NCI-H526 treated with DMSO at 0.1 percent for 48 hours (cell line): ENCODE measurements at places on chromosomes 16 and 17.

DNA sequence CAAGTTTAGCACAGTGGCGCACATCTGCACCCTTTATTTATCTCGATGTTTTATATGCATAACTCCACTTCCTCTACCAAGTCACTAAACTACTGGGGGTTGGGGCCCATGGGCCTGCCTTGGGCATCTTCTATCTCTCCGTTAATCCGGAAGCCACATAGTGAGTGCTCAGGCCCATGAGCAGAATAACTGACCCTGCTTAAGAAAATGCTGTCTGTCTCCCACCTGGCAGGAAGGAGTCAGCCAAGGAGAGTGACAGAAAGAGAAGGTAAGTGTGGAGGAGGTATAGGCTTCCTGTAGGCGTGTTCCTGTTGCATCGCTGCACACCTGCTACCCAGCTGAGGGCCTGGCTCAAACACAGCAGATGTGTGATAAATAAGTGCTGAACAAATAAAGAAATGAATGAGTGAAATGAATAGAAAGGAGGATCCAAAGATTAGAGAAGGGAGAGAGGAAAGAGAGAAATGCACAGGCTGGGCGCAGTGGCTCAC is 320.1 kb downstream of the SLC39A11 start:
- no peak for DNase-seq

DNA sequence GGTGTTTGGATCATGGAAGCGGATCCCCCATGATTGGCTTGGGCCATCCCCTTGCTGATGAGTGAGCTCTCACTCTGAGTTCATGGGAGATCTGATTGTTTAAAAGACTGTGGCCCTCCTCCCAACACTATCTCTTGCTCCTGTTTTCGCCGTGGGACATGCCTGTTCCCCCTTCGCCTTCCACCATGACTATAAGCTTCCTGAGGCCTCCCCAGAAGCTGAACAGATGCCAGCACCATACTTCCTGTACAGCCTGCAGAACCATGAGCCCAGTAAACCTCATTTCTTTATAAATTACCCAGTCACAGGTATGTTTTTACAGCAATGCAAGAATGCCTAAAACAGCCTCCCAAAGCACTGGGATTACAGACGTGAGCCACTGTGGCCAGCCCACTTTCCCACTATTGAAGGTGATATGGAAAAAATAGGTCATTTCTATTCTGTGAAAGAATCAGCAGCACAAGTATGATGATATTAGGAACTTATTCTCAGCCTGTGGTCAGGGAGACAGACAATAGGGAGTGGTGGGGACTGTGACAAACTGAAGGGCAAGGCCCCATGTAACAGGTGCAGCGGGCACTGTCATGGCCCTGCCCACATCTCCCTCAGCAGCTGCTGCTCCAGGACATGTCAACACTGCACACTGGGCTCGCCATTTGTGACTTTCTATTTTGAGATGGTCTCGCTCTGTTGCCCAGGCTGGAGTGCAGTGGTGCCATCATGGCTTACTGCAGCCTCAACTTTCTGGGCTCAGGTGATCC is 33.7 kb upstream of the LITAF start:
- DNase-seq: no peak

GRCh38 chr16:77394699-77395098 is 40.1 kb downstream of the ADAMTS18 start:
- DNase-seq: no peak

DNA sequence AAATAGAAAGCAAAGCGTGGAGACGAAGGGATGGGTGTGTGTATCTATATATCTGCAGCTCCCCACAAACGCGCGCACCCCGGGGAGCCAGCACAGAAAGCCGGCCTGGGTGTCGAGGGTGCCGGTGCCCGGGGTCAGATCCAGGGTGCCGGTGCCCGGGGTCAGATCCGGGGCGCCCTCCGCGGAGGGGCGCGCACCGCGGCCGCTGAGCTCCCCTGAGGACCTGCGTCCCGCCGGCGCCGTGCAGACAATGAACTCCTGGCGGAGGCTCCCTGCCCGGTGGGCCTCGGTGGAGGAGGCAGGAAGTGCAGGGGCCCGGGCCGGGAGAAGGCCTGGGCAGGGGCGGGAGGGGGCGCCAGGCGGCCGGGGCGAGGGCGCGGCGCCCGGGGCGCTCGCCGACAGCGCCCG is 1.1 kb downstream of the ZNF423 start:
- no peak for DNase-seq

- no peak for DNase-seq
Measured at GRCh38 chr16:27204312-27204915, 1.1 kb downstream of the KDM8 start.

GRCh38 chr16:80375973-80376372 is 164.8 kb upstream of the DYNLRB2 start:
- no peak for DNase-seq

DNA sequence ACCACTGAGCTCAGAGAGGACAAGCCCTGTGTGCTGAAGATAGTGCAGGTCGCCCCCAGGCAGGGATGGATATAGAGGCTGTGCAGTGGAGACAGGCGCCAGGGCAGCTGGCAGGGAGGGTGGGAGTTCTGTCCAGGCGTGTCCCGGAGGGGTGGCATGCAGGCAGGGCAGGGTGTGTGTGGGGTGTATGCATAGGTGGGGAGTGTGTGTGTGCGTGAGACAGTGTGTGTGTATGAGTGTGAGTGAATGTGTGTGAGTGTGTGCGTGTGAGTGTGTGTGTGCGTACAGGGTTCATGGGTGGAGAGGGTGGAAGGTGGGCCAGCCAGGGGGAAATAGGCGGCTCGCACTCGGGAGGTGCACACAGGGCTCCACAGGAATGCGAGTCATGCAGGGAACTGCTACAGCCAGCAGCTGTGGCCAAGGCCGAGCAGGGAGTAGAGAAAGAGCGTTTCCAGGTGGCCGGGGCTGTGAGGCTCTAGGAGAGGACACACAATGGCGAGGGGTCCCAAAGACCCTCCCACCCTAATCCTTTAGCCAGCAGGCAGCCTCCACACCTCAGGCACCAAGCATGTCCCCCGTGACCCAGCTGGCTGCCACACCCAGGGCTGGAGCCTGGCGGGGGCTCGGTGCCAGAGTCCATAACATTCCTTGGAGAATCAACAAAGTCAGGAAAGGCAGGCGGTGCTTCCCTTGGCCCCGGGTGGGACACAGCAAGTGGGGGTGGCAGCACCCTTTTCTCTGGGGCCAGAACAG is 4.6 kb downstream of the PLCD3 start:
- no peak for DNase-seq

GRCh38 chr17:64323774-64324173 is 60.7 kb upstream of the TEX2 start:
- DNase-seq: no peak

- DNase-seq: no peak
Measured at GRCh38 chr16:3769013-3769412, 51.7 kb upstream of the TRAP1 start.

GRCh38 chr16:48542020-48542473 is 67.9 kb downstream of the N4BP1 start:
- no peak for DNase-seq

DNA sequence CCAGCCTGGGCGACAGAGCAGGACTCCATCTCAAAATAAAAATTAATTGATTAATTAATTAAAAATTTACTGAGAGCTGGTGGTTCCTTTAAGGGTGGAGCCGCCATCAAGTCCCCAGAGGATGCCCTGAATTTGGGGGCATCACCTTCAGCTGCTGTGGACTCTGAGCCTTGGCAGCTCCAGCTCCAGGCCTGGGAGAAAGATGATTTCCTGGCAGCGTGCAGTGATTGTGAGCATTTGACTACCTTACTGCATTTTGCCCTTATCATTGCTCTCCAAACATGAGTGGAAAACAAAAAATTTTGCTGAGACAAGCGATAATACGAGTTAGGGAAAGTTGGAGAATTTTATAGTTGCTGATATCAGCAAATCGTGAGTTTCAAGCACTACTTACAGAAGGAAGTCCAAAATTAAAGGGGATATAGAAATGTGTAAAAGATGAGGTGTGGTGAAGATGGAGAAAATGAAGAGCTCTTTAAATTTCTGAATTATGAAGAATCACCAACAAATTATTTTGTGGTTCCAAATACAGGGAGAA is 2.6 kb upstream of the ITGAD start:
- no peak for DNase-seq

DNA sequence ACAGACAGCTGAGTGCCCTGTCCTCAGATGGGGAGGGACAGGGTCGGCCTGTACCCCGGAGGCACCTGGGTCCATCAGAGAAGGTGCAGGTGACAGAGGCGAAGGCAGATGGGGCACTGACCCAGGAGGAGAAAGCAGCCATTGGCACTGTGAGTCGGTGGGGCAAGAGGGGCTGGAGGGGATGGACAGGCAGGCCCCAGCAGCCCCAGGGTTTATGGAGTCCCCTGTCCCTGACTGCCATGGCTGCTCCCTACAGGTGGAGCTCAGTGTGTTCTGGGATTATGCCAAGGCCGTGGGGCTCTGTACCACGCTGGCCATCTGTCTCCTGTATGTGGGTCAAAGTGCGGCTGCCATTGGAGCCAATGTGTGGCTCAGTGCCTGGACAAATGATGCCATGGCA is 32.1 kb downstream of the ANKRD40 start:
- DNase-seq: no peak

GRCh38 chr17:71423871-71424546 is 696.8 kb upstream of the SOX9 start:
- no peak for DNase-seq

DNA sequence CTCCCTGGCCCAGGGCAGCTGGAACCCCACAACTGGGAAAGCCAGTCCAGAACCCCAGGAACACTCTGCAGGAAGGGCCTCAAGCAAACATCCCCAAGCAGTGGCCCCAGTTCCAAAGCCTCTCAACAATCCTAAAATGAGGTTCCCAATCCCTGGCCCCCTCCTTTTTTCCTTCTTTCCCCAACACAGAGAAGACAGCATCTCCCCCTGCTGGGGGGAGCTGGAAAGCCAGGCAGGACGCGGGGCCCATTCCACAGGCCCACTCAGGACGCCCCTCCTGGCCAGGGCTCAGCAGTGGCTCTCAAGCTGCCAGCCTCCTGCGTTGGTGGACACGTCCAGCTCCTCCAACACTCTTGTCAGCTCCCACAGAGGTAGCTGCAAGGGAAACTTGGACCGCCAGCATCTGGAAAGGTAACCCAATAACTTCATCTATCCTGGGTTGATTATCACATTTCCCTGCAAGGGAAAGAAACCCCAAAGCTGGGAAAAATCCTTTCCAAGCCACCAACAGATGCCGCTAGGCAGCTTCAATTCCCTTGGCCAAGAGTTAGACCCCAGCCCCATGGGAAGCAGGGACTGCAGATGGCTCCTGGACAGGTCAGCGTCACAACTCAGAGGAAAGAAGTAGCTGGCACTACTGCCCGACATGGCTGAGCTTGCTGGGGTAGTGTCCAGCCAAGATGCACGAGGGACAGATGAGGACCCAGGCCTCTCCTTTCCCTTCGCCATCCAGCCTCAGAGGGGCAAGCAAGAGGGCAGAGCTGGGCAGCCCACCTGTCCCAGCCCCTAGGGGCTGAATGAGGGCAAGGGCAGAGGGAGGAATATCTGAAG is 7.6 kb downstream of the HDAC5 start:
- DNase-seq: no peak

- DNase-seq: no peak
Measured at GRCh38 chr17:80559825-80560251, 15.2 kb downstream of the RPTOR start.

GRCh38 chr16:50862818-50863643 is 121.1 kb downstream of the CYLD start:
- no peak for DNase-seq

- DNase-seq: no peak
Measured at GRCh38 chr17:47785538-47786123, 36.0 kb downstream of the OSBPL7 start.

GRCh38 chr17:59746849-59747445 is 39.5 kb downstream of the VMP1 start:
- peak; percentile 7 for DNase-seq

DNA sequence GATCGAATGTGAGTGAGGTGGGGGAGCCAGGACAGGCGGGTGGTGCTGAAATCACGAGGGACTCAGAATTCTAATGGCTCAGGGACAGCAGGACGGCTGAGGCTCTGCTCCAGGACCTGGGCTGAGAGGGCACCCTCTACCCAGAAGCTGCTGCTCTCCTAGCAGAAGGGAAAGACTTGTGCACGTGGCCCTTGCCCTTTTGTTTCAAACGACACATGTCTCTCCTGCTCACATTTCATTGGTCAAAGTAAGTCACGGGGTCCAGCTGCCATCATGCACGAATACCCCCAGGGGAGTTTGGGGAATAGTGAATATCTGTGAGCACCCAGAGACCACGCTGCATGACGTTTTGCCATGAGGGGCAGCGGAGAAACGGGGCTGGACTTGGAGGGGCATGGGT is 73.2 kb downstream of the RTN4RL1 start:
- DNase-seq: no peak

DNA sequence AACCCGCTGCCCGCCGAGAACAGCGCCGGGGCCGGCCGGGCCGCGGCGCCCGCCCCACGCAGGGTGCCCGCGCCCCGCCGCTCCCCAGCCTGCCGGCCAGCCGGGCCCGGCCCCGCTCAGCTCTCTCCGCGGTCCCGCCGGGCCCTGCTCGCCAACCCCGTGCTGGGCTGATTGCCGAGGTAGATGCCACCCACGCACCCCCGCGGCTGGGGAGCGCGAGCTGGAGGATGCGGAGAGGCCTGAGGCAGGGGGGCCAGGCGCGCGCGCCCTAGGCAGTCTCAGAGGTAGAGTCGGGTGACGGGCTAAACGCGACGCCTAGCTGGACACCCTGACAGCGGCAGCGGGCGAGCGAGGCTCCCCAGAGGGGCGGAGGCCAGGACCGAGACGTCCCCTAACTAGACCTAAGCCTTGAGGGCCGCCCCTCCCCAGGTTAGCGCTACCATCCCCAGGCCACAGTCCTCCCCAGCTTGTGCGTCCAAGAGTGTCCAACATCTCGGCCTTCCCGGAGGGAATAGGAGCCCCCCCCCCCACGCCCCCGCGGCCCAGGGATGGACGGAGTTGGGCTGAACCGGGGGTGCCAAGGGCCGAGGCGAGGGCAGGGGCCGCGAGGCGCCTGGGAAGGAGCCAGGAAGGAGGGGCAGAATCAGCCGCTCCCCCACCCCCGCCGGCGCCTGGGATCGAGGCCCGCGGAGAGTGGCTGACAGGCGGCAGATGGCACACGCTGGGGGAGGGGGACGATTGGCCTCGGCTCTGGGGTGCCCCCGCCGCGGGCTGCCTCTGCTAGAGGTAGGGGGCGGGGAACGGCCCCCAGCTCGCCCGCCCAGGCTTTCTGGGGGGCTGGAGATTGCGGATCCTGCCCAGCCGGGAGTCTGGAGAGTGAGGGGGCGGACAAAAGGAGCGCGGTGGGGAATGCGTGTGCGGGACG is 2.5 kb upstream of the ZNF423 start:
- no peak for DNase-seq
